ENCODE measurements at places on chromosomes 12 and 14.

DNA sequence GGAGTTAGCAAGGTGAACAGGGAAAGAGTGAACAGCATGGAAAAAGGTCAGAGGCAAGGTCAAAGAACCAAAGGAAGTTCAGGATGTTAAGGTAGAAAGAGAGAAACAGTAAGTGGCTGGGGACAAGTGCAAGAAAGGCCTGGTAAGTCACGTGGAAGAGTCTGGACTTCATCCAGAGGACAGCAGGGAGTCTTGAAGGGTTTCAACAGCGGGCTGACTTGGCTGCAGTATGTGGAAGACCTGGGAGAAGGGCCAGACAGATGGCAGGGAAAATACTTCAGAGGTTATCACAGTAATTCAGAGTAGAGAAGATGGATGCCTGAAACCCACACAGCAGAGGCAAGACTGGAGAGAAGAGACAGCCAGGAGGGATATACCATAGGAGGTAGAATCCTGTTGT is 34.0 kb downstream of the CIT start:
- no peak for DNase-seq

- no peak for DNase-seq
Observed at GRCh38 chr14:75715926-75716780, 55.1 kb downstream of the TTLL5 start.

DNA sequence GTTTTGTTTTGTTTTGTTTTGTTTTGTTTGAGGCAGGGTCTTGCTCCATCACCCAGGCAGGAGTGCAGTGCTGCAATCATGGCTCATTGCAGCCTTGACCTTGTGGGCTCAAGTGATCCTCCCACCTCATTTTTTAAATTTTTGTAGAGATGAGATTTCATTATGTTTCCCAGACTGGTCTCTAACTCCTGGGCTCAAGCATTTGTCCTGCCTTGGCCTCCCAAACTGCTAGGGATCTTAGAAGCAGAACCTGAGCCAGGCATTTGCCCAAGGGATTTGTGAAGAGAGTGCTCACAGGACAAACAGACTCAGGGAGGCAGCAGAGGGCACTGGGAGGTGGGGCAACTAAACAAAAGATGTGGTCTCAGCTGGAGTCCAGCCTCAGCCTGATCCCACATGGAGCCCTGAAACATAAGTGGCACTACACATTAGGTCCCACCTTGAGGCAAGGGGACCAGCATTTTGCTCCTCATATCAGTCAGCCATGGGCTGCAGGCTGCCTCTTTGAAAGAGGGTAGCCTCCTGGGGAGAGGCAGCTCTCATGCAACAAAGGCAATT is 86.2 kb upstream of the CMKLR1 start:
- DNase-seq = no peak

- no peak for DNase-seq
Observed at GRCh38 chr14:78491048-78491447, 320.9 kb downstream of the NRXN3 start.

- DNase-seq = no peak
Observed at GRCh38 chr12:132030367-132031038, 80.8 kb downstream of the EP400 start.

DNA sequence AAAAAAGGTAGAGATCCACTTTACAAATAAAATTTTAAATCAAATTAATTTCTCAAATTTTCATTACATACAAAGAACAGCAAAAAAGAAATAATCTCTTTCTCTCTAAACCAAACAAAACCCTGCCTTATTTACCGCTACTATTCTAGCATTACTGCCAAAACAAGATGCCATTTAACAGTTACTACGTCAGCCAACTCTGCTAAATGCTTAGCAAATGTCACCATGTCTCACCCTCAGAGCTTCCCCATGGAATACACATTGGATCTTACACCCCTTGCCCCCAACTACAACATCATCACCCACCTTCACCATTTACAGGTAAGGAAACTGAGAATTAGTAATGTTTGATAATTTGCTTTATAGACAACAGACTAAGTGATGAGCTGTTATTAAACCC is 23.0 kb upstream of the NR2C1 start:
- no peak for DNase-seq

DNA sequence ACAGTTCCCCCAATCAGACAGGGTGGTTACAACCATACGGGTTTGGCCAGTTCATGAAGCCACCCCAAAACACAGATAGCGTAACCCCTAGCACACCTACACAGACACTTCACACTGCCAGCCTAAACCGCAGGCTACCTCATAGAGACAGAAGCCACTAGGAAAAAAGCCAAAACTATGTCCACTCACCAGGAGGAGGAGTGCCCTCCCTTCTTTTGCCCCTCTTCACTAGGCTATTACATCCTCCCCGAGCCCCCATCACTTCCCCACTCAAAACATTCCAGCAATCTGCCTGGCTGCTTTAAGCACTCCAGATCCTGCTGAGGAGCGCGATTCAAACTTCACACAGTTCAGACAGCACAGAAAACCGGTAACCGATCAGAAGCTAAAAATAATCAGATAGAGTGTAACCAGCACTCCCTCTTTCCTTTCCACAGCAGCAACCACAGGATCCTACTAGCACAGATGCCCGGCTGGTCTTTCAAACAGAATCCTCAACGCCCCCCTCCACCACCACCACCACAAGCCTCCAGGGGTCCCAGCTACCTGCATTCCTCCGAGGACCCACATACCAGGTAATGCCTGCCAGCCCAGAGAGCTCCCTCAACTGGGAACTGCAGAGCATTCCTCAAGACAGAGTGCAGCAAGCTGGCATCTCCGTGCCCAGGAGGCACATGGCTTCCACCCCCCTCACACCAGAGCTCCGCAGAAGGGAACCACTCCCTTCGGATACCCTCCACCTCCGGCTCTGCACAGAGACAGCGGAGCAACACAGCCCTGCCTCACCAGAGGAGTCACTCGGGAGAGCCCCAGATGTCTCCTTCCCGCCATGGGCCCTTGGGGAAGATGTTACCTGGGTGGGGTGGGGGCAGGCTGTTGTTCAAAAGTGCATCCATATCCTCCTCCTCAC is 1.5 kb downstream of the CHD4 start:
- DNase-seq = no peak

DNA sequence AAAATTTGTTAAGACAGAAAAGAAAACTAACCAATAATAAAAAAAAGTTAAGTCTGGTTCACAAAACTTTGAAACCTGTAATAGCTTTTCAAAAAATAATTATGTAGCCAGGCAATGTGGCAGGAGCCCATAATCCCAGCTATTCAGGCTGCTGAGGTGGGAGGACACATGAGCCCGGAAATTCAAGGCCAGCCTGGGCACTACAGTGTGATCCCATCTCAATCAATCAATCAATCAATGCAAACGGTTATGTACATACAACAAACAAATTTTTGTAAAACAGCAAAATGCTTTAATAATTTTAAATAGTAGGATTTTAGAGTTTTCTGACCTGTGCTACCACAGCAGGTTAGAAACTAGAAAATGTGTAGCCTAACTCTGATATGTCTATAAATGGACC is 152.4 kb downstream of the MED13L start:
- no peak for DNase-seq

- DNase-seq = no peak
Observed at GRCh38 chr14:91310606-91311283, 66.2 kb upstream of the GPR68 start.

GRCh38 chr12:132429602-132429945 is 60.4 kb upstream of the FBRSL1 start:
- DNase-seq = no peak

GRCh38 chr14:69342928-69343525 is 55.1 kb downstream of the ERH start:
- DNase-seq = no peak

GRCh38 chr14:54747616-54748015 is 155.0 kb downstream of the GCH1 start:
- no peak for DNase-seq

DNA sequence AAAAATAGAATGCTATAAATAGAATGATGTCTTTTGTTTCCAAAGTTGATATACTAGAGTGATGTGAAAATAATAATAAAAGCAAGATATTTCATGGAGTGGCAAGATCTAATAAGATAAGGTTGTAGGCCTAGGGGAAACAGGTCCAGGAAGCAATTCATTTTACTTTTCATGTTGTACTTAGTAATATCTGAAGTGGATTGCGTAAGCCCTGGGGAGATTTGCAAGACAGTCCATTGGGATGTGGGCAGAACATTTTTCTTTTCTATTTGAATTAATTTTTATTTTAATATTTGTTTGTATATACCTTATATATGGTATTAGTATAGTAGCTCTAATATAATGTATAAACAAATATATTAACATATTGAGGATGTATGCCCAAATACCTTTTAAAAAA is 7.5 kb downstream of the NUBPL start:
- peak; percentile 39 for DNase-seq

GRCh38 chr14:72780751-72781150 is 113.2 kb downstream of the DPF3 start:
- no peak for DNase-seq

- DNase-seq = peak; percentile 67
Observed at GRCh38 chr14:71103662-71104484, 196.6 kb downstream of the PCNX1 start.

GRCh38 chr14:73726025-73726961 is 12.1 kb upstream of the PNMA1 start:
- DNase-seq = no peak

GRCh38 chr12:39341179-39341578 is 101.7 kb downstream of the KIF21A start:
- no peak for DNase-seq

DNA sequence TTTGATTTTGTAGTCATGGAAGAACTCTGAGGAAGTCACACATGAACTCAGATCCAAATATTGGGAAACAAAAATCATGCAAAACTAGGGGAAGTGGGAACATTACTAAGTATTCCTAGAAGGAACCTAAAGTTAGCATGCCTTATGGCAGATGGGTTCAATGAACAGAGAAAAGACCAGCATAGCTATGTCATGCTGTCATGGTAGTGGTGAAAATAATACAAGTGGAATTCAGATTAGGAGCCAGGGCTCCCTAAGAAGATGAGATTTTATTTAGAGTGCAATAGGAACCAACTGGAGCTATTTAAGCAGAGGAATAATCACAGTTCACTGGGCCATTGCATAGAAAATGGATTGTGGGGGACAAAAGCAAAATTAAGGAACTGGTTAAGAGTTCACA is 134.0 kb downstream of the DIO2 start:
- no peak for DNase-seq

- no peak for DNase-seq
Observed at GRCh38 chr14:66735853-66736252, 227.9 kb downstream of the GPHN start.

- DNase-seq = no peak
Observed at GRCh38 chr12:15880721-15881120, 1.5 kb upstream of the STRAP start.

DNA sequence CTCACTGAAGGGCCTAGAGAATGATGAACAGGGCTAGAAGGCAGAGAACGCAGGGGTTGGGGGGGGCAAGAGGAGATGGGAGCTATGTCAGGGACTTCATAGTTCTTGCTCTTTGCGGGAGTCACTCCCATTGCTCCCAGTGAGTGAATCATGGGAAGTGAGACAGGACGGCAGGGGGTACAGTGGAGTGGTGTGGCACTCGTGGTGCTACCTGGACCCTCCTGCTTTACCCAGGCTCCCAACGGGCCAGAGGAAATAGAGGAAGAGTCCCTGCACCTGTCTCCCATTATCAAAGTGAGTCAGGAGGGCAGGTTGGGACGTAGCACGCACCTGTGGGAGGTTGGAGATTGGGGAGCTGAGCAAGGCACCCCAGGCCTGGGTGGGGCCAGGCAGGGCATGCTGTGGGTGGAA is 1.3 kb upstream of the KRT8 start:
- DNase-seq = no peak

DNA sequence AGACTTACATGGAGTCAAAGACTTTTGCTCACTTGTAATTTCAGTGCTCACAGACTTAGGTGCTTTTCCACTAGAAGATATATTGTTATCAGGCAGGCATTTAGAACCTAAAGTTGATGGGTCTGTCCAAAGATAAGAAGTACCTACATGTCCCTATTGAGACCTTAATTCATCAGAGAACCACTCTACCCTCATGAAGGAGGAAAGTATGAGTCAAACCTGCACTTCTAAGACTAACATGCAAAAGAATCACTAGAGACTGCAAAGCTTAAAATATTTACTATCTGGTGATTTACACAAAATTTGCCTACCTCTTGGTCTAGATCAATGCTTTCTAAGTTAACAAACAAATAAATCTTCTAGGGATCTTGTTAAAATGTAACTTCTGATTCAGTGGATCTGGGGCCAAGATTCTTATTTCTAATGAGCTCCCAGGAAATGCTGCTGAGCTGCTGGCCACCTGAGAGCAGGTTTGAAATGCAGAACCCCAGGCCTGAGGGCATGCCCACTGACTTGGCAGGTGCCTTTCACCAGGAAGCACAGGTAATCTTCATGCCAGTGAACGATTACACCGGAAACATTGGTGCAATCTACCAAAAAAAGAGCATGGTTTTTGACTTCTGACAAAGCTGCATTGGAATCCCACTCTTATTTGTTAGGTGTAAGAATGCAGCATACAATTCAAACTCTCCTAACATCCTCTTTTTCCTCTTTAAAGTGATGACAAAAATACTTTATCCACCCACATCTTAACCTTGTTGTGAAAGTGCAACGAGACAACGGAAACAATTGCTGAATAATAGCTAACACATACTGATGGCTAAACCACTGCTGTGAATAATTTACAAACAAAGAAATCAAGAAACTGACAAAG is 214.2 kb downstream of the ADAMTS20 start:
- DNase-seq = no peak

GRCh38 chr12:120762086-120762485 is 36.5 kb downstream of the ACADS start:
- no peak for DNase-seq

DNA sequence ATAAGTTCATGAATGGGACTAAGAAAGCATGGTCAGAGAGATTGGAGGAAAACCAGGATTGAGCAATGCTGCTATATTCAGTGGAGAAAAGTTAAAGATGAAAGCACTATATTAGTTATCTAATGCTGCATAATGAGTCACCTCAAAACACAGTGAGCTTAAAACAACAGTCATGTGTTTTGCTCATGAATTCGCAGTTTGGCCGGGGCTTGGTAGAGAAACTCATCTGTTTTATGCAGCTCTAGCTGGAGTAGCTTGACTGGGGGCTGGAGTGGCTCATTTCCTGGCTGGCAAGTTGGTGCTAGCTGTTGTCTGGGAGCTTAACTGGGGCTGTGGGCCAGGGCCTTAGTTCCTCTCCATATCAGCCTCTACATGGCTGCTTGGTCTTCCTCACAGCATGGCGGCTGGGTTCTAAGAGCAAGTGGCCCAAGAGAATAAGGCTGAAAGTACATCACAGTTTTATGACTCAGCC is 90.1 kb downstream of the ADCK1 start:
- DNase-seq = no peak

DNA sequence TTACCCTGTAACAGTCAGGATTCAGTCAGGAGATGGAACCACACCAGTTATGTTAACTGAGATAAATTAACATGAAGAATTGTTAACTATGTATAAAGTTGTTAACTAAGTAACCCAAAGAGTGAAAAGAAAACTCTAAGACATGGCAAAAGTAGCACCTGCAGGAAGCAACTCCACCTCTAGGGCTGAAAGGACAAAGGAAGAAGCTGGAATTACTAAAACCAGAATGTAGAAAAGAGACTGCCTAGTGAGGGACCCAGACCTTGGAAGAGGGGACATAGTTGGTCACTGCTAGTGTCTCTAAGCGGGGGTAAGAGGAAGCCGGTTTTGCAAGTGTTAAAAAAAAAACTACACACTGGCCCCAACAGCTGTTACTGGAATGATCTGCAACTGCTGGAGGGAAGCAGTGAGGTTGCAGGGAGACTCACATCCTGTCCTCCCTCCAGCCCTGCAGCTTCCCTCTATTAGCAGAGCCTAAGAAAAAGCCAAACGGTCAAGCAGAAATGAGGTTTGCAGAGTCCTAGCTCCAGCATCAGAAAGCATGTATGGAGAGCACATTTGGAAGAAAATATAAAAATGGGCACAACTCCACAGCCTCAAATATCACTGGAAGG is 39.8 kb downstream of the GPR135 start:
- DNase-seq = peak; percentile 62
